Activated CD4-positive, alpha-beta T cell treated with anti-CD3 and anti-CD28 coated beads for 24 hours (primary cell): ENCODE measurements at places on chromosomes 4 and X.

GRCh38 chr4:41179498-41180195 lies 34.7 kb downstream of the APBB2 start:
- no peak for DNase-seq

- DNase-seq: peak; percentile 6
Measured at GRCh38 chr4:10015140-10015753, 6.0 kb downstream of the SLC2A9 start.

GRCh38 chrX:22424122-22424915 lies 151.6 kb downstream of the CBLL2 start:
- DNase-seq: no peak

GRCh38 chrX:40748977-40749376 lies 13.6 kb upstream of the MED14 start:
- DNase-seq: no peak

GRCh38 chrX:129449148-129449547 lies 74.1 kb downstream of the SMARCA1 start:
- no peak for DNase-seq

GRCh38 chr4:158032733-158033415 lies 140.0 kb downstream of the GASK1B start:
- no peak for DNase-seq

DNA sequence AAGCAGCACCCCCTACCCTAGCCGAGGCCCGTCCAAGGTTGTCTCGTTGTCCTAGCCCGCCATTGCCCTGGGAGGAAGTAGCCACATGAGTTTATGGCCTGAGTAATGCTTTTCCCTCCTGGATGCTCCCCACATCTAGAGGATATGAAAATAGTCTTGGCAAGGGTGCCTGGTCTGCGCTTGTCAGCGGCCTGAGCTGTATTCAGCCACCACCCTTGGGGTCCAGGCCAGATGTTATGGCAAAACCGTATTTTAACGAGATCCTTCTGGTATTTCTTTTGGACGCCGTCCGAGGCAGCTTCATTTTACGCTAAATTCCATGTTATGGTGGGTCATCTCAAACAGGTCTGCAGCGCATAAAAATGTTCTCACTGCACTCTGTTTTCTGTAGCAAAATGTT lies 89.3 kb downstream of the GPR143 start:
- DNase-seq: no peak

DNA sequence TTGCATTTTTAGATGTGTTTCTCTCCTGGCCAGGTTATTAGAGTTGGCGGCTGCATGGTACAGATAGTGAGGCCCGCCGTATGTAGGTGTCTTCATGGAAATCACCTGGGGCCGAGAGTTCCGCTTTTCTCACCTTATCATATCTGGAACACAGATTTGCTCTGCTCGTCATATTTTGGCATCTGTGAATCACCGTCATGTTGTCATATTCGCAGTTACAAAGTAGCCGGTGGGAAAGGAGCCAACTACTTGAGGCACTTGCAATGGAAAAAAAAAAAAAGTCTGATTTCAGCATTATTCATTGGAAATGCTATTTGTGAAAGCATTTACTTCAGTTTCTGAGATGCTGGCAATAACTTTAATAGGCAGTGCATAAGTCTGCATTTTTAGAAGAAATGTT lies 1715.2 kb upstream of the TENM3 start:
- DNase-seq: no peak

DNA sequence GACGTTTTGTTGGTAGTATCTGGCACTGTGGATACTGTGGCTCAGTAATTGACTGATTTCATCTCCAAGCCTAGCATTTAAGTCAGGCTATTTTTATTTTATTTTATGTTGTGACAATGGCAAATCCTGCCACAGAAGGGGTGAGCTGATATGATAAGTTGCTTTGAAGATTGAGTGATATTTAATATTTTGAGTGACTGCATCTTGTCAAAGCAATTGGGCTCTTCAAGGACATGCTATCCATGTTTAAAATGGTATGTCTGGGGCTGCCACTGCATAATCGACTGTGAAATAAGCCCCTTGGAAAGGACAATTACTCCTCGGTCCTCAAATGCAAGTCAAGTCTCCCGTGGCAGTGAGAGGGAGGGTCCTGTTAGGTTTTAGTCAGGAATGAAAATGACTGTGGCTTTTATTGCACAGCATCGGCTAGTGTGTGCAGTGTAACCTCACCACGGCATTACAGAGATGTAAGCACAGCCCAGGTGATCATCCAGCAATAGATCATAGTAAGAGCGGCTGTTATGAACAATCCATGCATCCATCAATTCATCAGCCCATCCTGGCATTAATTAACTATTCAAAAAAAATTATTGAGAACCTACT lies 178.2 kb downstream of the GBA3 start:
- DNase-seq: no peak

DNA sequence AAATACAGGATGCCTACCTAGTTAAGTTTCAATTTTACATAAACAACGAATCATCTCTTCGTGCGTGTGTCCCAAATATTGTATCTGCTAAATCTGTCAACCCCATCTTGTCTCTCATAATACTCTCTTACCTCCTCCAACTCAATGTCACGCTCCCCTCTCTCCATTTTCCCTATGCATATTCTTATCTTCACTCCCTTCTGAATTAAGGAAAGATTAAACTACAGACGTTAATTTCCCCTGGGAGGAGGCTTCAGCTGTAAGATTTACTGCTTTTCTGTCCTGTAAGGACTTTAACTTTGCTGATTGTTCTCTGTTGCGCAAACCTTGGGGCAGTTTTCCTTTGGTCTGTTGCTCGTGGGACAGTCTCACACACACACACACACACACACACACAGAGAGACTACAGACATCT lies 455 bp upstream of the ABCB7 start:
- DNase-seq: no peak

GRCh38 chrX:12263211-12263610 lies 124.9 kb downstream of the FRMPD4 start:
- DNase-seq: no peak

DNA sequence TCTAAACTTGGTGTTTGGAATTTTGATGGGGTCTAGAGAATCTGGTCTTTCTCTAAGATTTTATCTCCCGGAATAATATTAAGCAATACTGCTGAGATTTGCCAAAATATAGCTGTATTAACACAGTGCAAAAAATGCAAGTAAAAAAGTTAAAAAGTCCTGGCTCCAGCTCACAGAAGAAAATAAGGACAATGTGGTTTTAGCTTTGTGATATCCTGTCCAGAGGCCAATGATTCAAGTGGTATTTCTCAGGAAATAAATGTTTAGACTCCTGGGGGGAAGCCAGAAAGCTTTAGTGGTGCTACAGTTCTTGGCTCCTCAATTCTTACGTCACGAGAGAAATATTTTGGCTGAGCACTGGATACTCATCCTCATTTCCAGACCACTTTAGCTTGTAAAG lies 40.9 kb upstream of the IL13RA2 start:
- DNase-seq: no peak

- no peak for DNase-seq
Measured at GRCh38 chr4:39642885-39643552, 4.4 kb upstream of the SMIM14 start.

GRCh38 chrX:49627086-49627777 lies 28.4 kb downstream of the GAGE1 start:
- DNase-seq: no peak

DNA sequence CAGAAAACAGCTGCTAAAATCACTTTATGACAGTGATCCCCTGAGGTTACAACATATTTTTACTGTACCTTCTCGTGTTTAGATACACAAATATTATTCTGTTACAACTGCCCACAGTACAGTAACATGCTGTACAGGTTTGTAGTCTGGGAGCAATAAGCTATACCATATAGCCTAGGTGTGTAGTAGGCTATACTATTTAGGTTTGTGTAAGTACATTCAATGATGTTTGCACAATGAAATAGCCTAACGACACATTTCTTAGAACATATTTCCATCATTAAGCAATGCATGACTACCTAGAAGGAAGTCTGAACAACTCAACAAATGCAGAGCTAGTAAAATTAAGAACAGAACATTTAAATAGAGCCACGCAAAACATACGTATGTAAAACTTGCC lies 112.7 kb downstream of the ZAR1 start:
- no peak for DNase-seq

GRCh38 chr4:138938366-138938690 lies 77.3 kb upstream of the NOCT start:
- no peak for DNase-seq
